ENCODE measurements at places on chromosomes 3 and 15.

DNA sequence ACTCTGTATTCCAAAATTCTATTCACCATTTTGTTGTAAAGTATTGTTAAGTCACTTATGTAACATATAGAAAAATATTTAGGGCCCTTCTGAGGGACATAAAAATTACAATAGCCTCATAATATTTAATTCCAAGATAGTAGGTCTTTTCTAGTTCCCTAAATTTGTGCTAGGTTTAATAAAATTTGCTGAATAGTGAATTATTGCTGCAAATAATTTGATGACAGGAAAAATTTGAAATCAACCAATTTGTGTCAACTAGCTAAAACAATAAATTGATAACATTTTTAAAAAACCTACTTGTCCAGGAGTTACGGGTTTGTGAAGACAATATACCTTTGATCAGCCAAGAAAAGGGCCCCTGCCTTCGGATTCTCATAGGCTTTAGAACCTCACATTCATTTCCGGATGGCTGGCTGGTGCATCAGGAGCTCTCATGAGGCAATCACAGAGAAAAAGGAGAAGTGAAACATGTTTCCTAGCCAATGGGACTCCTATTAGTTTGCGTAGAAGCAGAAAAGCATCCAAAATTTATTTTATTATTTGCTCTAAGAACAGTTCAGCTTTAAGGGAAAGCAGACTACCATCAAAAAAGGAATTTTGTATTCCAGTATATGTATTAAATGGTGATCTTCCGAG is 177.2 kb downstream of the LRRC3B start:
- no peak for DNase-seq

DNA sequence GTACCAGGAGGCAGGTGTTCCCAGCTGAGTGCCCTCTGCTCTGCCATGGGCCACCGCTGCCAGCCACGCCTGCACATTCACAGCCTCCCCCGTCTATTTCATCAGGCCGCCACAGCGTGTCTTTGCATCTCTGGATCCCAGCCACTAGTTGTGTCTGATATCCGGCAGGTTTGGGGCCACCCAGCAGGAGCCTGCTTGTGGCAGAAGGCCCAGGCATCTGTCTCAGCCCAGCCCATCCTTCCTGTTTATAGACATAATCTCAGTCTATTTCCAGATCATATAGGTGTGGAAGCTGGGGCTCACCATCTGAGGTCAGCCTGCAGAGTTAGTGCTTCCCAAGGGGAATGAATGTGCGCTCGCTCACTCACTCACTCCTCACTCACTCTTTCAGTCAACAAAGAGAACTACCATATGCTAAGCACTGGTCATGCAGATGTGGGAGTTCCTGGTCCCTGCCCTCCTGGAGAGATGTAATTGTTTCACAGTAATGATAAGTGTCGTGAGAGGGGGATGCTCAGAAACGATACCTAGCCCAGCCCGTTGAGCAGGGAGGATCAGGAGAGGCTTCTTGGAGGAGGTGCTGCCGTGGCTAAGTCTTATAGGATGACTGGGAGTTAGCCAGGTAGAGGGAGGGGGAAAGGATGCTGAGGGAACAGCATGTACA is 60.6 kb downstream of the FGD5 start:
- peak; percentile 20 for DNase-seq

GRCh38 chr3:54772746-54773145 is 155.1 kb downstream of the LRTM1 start:
- no peak for DNase-seq

GRCh38 chr15:40470423-40471104 is at the start of gene CHST14:
Gene CHST14, plus strand, starts transcription at chr15:40470984. Its CDS starts 230 bp downstream, at chr15:40471214.
- DNase-seq: peak; percentile 49

DNA sequence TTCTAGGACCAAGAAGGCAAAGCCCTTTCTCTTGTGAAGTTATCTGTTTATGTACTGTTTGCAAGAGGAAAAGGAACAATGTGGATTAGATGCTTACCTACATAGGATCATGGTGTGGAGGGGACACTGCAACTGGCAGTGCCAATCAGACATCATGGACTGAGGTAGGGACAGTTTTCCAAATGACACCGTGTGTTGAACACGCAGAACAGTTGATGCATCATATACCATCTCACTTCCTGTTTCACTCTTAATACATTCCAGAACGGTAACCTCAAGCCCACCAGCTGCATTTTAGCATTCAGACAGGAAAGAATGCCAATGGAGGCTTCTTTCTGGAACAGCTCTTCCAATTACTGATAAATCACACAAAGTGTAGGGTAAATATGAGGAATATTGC is 397.7 kb upstream of the LMCD1 start:
- no peak for DNase-seq

DNA sequence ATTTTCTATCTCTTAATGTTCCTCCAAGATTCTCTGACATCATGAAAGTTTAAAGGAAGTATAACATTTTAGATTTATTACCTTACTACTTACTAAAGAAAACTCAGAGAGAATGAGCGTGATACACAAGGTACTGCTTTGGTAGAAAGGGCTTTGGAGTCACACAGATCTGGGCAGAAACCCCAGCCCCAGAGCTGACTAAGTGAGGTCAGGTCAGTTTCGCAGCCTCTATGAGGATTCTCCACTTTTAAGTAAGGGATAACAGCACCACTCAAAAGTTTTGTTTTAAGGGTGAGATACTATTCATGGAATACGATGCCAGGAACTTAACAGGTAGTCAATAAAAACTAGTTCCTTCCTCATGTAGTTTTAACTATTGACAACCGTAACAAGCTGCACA is 76.1 kb downstream of the CLDN11 start:
- no peak for DNase-seq

GRCh38 chr3:191328383-191328961 is 722 bp upstream of the CCDC50 start:
- no peak for DNase-seq

GRCh38 chr3:119401069-119401468 is 62.3 kb downstream of the TMEM39A start:
- DNase-seq: no peak

DNA sequence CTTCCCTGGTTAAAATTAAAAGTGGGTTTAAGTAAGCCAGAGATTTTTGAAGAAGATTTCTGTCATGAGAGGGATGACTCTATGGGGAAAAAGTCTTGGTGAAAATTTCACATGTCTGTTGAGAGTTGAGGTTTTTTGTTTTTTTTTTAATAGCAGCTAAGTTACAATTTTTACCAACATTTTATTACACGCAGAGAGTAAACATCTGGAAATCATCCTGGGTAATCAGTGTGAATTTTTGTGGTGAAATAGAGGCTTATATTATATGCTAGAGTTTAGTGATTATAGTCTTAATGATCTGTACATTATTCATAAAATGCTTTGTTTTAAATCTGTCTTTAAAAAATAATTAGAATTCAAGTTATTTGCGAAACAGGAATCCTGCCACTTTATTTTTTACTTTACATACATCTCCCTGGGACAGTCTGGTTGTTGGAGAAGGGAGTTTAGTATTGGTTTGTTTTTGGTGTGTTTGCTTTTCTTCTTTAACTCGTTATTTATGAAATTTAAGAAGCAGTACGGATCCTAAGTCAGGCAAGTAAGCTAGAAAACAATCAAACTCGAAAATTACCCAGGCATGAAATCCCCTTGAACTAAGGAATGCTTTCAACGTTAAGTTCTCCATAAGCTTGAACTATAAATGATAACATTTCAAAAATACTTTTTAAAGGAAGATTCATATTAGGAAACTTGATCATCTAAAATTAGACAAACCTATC is 143.4 kb upstream of the TSC22D2 start:
- no peak for DNase-seq

GRCh38 chr3:24372559-24373197 is 122.0 kb downstream of the THRB start:
- DNase-seq: no peak

DNA sequence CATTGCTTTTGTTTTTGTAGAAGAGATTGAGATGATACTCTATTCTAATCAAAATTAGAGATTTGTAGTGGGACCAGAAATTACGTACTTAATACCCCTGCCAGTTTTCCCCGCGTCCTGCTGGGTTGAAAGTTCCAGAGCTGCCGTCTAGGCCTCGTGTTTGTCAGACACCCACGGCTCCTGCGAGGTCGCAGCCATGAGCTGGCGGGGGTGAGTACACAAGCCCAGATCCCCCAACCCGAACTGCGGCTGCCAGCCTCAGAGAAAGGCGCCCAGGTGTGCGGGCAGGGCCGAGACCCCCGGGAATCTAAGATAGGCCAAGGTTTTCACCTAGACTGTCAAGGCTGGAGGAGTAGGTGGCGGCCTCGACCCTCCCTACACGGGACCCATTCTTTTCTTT is 26.3 kb downstream of the GPR160 start:
- DNase-seq: no peak

GRCh38 chr3:182327196-182327681 is 466.1 kb upstream of the ATP11B start:
- DNase-seq: no peak

DNA sequence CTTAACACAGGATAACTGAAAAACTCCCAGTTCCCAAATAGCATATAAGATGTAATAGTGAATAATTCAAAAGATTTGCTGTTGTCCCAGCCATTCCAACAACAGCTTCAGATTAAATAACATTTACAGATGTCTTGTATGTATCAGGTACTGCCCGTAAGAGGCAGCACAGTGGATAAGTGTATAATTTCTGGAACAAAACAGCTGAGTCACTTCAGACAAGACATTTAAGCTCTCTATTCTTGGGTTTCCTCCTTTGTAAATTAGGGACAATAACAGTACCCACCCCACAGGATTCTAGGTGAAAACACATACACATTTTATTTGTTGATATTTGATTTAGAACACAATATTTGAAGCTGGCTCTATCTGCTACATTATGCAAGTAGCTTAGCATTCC is 2.6 kb upstream of the WWTR1 start:
- no peak for DNase-seq

DNA sequence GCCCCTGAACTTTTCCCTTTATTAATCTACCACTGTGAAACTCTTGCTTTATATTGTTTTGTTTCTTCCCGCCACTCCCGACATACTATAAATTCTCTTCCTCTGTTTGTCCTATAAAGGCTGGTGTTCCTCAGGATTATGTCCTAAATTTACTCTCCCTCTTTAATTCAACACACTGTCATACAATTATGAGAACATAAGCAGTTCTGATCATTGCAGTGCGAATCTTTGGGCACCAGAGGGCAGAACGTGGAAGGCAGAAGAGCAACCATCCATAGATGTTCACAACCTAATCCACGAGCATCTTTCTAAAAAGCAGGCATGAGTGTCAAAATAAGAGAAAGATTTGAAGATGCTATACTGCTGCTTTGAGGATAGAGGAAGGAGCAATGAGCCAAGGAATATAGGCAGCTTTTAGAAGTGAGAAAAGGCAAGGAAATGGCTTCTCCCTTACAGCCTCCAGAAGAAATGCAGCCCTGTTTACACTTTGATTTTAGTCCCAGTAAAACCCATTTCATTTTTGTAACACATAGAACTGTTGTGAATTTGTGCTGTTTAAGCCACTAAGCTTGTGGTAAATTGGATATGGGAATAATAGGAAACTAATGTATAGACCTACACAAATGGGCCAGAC is 179.4 kb downstream of the GBE1 start:
- DNase-seq: no peak

DNA sequence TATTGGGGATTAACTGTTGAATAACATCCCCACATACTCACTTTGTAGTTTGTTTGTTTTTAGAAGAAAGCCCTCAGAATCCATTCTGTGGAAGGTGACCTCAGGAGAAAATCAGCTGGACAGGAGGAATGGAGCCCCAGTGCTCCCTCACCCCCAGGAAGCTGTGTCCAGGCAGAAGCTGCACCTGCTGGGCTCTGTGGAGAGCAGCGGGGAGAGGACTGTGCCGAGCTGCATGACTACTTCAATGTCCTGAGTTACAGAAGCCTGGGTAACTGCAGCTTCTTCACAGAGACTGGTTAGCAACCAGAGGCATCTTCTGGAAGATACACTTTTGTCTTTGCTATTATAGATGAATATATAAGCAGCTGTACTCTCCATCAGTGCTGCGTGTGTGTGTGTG is 14.0 kb downstream of the TIGIT start:
- DNase-seq: no peak

DNA sequence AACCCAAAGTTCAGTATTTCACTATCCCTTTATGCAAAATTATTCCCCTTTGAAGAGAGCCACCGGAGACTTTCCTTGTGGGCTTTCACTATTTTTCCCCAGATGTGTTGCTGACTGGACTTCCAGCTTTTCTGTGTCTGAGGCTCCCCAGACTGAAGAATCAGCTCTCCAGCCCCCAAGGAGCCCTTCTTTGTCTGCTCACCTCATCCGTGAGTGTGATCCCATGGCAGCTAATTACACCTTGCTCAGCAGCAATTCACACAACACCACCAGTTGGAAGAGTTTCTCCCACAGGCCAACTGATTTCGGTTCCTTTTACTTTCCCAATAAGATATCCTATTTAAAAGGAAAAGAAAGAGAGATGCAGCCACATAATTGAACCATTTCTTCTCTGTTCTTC is 249.5 kb upstream of the TRIM42 start:
- no peak for DNase-seq

- no peak for DNase-seq
Observed at GRCh38 chr3:148335612-148336011, 362.1 kb upstream of the AGTR1 start.

DNA sequence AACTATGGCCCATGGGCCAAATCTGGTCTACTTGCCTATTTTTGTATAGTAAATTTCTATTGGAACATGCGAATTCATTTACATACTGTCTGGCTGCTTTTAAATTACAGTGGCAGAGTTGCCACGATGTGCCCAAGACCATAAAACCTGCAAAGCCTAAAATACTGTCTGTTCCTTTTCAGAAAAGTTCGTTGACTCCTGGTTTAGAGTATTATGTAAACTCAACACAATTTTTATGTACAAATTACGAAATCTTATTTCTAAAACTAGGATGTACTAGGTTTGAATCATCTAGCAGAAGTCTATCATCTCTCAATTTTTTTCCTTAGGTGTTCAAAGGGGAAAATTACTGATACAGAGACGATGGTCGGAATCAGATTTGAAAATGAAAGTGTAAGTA is 26.9 kb downstream of the SENP2 start:
- DNase-seq: no peak

GRCh38 chr15:96561593-96561992 is 231.1 kb downstream of the NR2F2 start:
- no peak for DNase-seq

- no peak for DNase-seq
Observed at GRCh38 chr3:183220828-183221227, 32.2 kb upstream of the B3GNT5 start.

DNA sequence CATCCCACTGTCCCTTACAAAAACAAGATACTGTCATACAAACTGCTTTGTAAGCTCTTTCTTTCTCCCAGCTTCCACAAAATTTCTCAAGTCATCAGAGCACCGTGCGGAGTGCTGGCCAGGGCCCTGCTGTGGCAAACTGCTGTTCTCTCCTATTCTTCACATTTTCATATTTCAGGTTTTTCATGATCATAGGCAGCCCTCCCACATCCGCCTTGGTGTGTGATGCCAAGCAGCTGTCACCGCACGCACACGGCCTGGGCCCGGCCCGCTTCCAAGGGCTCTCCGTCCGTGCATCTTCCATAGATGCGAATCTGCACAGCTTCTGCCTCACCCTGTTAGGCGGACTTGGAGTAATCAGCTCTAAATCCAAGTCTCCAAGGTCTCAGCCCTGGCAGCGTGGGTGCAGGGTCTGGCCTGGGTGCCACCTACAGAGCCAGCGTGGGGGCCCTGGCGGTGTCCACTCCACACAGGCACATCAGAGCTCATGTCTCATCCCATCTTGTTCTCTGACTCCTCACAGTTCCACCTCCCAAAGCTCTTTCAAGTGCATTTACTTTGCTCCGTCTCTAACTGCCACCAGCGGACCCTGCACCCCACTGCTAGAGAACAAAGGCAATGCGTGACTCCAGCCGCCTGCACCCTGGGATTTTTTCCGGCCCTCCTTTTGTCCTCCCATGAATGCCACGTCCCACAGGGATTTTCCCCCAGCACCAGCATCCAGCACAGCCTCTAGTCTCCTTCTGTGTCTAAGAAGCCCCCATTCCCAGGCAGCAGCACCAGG is 27.2 kb downstream of the CYFIP1 start:
- DNase-seq: no peak

All from activated T-helper 1 cell treated with anti-CD3 and anti-CD28 coated beads, Interleukin-2, amount 50 U/mL, for 16 hours (primary cell).